ENCODE measurements at places on chromosomes 16 and 17.

DNA sequence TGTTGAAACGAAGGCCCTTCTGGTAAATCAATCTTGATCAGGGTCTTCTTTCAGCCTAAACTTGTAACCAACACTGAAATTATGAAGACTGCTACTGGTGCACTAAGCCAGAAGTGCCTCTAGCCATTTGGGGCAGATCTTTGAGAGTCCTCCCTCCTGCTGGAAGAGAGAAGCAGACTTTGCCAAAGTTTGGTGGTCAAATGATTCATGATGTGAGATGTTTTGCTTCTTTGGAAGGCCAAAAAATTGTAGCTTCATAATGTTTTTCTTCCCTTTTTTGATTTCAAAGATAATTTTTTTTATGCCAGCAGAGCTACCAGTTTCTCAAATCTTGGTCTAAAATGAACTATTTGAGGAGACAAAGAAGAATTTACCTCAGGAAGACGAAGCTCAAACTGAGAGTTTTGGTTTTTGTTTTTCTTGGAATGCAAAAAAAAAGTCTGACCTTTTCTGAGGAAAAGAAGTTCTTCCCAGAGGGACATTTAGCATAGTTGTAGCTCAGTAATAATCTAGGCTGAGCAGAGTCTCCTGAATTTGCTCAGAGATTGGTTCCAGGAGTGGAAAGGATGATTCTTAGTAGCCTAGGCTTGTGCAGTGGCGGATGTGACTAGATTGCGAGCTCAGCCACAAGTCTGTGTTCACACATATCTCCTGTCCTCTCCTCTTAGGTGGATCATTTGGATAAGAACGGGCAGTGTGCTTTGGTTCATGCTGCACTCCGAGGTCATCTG, 50.9 kb downstream of the CYB561 start:
- DNase-seq: no peak

- DNase-seq: no peak
Observed at GRCh38 chr16:77233799-77234519, 34.8 kb downstream of the SYCE1L start.

DNA sequence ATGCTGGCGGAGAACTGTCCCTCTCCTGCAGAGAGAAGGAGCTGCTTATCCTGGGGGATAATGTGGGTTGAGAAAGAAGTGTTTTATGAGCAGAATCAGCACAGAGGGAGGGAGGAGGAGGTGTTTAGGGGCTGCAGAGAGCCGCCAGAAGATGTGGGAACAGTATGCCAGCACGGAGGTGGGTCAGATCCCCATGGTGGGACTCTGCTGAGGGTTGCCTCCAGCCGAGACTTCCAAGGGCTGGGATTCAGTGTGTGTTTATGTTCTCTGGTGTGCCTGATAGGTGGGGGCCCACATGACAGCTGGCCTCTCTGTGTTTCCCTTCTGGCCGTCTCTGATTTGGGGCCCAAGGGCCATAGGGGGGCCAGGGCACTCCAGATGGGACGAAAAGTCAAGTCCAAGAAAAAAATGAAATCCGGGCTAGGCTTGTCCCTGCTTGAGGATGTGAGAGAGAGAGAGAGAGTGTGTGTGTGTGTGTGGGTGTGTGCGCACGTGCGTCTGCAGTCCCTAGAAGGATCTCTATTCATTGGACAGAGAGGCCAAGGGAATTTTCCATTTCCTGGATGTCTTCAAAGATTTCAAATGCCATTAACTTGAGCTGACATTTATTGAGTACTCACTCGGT, 21.6 kb downstream of the PRKCB start:
- no peak for DNase-seq

- DNase-seq: no peak
Observed at GRCh38 chr16:28324235-28324886, 32.0 kb downstream of the SBK1 start.

DNA sequence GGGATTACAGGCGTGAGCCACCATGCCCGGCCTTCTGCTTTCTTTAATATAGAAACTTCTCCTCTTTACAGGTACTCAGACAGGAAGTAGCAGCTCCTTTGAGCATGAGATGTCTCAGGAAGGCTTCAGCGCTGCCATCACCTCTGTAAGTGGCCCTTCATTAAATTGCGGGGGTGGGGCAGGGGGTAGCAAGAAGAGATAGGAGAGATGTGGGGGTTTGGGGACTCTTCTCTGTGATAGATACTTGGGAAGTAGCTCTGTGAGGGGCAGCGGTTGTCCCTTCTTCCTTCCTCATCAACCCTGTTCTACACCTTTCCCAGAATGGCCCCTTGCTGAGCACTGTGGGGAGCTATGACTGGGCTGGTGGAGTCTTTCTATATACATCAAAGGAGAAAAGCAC, 16.8 kb downstream of the ITGAM start:
- no peak for DNase-seq

DNA sequence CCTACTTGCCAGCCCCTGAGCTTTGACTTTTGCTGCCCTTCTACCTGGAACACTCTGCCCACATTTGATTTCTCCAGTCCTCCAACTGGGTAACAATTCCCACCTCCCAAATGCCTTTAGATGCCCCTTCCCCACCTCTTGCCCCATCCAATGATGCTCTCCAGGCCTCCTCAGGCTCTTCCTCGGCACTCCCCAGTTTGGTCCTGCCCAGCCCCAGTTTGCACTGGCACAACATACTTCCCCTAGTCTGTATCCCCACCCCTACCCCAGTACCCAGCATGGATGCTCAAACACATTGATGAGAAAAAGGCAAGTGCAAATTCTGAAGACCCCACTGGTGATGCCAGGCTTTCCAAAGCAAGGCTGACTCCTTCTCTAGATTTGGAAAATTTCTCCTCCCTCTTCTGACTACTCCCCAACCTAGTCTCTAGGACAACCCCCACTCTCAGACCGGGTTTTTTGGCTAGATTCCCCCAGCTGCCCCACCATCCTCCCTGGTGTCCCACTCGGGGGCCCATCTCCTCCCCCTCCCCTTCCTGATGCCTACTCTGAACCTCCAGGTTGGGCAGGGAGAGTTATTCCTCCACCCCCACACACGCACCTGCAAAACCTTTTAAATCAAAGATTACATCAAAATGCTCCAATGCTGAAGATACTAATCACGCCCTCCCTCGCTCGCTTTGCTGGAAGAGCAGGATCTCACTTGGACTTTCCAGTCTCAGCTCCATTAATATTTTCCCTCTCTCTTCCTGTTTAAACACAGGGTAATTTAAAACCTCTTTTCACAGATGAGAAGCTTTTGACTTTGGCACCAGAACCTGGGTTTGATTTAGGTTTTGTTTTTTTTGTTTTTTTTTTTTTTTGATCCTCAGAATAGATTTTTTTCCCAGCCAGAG, 94.9 kb downstream of the TMEM132E start:
- DNase-seq: no peak

DNA sequence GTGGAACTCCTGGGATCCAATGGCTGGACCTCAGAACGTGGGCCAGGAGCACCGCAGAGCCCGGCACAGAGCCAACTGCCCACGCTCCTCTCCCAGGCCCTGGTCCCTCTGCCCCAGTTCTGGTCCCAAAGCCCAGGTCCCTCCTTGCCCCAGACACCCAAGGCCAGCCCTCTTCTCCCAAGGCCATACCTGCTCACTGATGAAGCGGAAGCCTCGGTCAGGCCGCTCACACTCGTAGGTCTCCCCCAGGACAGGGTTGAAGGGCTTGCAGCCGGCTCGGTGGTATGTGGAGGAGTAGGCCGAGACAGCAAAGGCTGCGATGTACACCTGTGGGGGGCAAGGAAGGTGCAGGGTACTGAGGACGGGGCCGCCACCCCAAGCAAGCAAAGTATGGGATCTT, 8.5 kb downstream of the OSBPL7 start:
- no peak for DNase-seq

- no peak for DNase-seq
Observed at GRCh38 chr16:57473906-57474305, 11.4 kb downstream of the POLR2C start.

Data from stimulated activated CD4-positive, alpha-beta T cell treated with anti-CD3 and anti-CD28 coated beads, Interleukin-2, amount 100 ng/mL, for 4 hours (primary cell).